Activated naive CD4-positive, alpha-beta T cell treated with anti-CD3 and anti-CD28 coated beads, Interleukin-2, amount 10 ng/mL, durations not matched to agents 5 hours and 36 hours (primary cell): ENCODE measurements at places on chromosomes 5 and 9. TPM values are rescaled to one million over a fixed set of nuclear protein-coding genes. Genes with fewer than 3 reads are reported as not detected.

Gene ZDHHC11B
- not detected for total RNA-seq

Gene CDH6
- not detected for total RNA-seq

Gene RABL6
- total RNA-seq: 92.1 TPM

Gene PAEP
- not detected for total RNA-seq

Gene FAM151B
- total RNA-seq: not detected

Gene PTPN3
- total RNA-seq: 0.03 TPM

Gene TCF7
- 300 TPM for total RNA-seq

Gene ARID3C
- not detected for total RNA-seq

Gene PCDHB10
- total RNA-seq: not detected
